ENCODE measurements at places on chromosomes 12 and 14. TPM values are rescaled to one million over a fixed set of nuclear protein-coding genes. Genes with fewer than 3 reads are reported as not detected.

Gene NOVA1
- polyA plus RNA-seq = 21.7 TPM

Gene HOXC6
- polyA plus RNA-seq = 49.8 TPM

Gene KRT2
- polyA plus RNA-seq = not detected

Gene HPD
- 3.5 TPM for polyA plus RNA-seq

Gene ENDOU
- 0.46 TPM for polyA plus RNA-seq

Gene FOXM1
- 35.9 TPM for polyA plus RNA-seq

Gene CCDC184
- polyA plus RNA-seq = 0.81 TPM

Gene CLEC14A
- polyA plus RNA-seq = 20.6 TPM

Gene STAC3
- 7.9 TPM for polyA plus RNA-seq

Gene EML1
- 36.1 TPM for polyA plus RNA-seq

DNA sequence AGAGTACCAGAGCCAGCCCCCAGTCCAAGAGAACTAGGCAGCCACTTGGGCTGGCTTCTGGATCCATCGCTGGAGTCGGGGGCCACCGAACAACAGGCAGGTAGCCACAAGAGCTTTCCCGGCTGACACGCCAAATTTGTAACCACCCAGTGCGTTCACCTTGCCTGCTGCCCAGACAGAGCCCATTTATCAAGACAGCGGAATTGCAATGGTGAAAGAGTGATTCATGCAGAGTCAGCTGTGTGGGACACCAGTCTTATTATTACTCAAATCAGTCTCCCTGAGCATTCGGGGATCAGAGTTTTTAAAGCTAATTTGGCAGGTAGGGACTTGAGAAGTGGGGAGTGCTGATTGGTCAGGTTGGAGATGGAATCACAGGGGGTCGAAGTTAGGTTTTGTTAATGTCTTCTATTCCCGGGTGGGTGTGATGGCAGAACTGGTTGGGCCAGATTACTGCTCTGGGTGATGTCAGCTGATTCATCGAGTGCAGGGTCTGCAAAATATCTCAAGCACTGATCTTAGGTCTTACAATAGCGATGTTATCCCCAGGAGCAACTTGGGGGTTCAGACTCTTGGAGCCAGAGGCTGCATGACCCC, 64.3 kb downstream of the PDE6H start:
- DNase-seq = no peak

DNA sequence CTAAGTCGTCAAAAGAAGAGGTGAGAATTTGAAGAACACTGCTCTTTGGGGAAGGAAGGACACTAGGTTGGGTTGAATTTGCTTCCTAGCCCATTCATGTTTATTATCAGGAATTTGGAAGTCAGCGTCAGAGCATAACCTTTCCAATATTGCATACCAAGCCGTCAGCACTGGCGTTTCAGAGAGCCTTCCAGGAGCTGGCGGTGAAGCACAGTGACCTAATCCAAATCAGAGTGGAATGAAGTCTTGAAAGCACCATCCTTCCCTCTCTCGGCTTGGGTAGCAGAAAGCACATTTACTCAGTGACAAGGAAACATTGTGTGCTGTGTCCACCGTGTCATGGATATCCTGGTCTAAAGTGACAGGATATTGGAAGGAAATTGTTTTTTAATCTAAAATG, 240.3 kb upstream of the PELI2 start:
- DNase-seq = no peak

DNA sequence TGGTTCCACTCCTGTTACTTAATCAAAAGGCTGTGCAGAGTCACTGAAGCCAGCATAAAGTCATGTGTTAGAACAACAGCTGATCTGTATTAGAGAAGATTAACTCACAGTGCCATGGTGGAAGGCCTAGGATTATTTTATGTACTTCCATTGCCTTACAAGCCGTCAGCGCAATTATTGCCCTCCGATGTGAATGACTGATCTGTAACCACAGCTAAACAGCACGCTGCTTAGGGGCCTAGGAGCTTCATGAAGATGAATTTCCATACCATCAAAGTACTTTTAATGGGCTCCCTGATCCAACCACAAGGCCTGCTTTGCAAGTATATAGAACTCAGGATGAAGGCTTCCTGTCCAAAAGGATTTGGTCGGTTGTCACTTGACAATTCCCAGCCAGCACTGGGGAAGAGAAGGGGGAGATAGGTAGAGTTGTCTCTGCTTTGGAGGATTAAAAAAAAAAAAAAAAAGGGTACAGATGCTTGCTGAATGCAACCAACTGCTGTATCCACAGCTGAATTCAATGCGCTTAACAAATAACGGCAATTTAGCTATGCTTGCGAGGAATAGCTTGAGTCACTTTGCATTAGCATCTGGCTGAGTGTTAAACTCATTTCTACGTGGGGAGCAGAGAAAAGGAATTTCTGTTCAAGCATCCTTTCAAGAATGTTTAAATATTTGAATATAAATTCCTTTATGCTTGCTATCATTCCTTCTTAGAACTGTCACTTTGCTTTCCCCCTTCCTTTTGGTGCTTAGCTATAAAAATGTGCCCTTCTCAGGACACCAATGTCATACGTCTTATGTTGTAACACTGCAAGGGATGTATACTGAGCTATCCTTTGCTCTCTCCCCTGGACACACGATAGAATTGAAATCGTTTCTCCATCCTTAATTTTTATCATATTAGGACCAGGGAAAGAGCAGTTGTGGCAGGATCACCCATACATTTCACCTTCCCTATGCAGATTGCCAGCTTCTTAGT, 387.8 kb downstream of the SOX5 start:
- no peak for DNase-seq

GRCh38 chr12:20030826-20031225, 337.5 kb upstream of the PDE3A start:
- DNase-seq = no peak

DNA sequence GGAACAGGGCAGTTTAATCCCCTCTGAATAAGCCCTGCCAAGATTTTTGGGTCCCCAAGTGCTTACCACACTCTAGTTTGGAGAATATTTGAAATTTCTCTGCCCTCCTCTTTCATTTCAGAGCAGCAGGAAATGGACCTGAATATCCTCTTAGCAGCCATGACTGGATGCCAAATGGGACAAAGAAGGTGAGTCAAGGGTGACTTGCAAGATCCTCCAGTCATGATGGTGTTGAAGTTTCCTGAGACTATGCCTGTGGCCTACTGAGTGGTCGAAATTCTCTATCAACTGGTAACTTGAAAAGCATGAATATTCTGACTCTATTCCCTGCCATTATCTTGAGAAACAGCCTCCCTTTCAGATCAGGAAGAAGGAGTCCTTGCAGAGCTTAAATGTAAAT, 1674.7 kb upstream of the SEL1L start:
- no peak for DNase-seq

DNA sequence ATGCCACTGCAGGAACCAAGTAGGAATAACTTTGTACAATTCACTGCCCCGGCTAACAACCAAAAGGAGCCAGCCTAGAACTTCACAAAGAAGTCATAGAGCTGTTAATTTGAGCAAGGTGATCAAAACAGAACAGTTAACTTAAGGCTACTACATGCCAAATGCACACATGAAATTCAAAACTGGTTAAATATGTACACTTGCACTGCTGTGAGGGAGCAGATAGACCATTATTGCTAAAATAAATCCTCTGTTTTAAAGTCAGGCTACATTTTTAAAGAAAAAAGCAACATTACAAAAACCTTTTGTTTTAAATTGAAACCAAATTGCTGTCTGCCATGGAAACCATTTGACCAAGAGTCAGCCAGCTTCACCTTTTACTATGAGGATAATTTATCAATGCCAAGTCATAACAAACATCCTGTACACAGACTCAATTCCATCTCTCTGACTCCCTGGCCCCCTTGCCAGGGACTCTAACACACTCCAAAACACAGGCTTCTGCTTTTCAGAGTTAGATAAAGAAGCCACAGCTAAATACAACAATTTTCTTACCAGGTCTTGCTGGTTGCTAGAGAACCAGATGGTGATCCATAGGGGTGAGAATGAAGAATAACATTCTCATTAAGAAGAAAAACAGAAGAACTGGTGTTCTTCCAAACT, 84.0 kb downstream of the LRP6 start:
- DNase-seq = no peak

GRCh38 chr14:69559581-69560011, 15.1 kb downstream of the CCDC177 start:
- DNase-seq = no peak

DNA sequence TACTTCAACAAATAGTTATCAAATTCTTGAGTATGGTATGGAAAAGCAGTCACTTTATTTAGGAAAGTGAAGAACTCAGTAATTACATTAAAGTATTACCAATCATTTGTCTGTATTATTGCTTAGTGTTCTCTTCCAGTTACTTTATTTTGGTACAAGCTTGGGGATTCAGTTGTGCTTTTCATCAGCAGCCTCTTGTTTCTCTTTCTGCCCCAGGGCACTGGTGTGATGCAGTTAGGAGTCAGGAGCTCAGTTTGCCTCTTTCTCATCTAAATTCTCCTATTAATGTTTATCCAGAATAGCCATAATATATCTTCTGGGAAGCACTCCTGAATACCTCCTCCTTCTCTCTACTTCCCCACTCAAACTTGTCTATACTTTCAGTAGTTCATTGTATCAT, 25.7 kb downstream of the PMCH start:
- DNase-seq = no peak

GRCh38 chr14:28059254-28059653, 707.3 kb upstream of the FOXG1 start:
- no peak for DNase-seq

- no peak for DNase-seq
Measured at GRCh38 chr14:54845641-54846040, 57.0 kb downstream of the GCH1 start.

DNA sequence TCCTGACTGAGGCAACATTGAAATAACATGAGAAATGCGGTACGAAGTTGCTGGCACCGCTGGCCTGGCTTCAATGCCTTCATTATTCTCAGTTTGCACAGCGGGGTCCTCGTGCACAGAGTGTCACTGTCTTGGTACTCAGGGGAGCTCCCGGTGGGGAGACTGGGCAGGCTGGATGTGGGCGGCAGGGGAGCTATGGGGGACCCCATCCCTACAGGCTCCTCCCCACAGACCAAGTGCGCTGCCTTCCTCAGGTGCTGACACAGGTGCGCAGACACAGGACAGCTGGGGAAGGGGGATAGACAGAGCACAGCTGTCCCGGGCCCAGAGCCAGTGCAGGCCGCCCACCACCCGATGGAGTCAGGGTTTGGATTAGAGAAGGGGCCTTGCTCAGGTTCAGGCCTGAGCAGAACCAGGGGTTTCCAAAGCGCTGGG, 270.1 kb downstream of the ADGRD1 start:
- DNase-seq = no peak

GRCh38 chr14:74647678-74648461, 35.8 kb upstream of the LTBP2 start:
- DNase-seq = no peak

- DNase-seq = no peak
Measured at GRCh38 chr12:12010277-12011039, 60.3 kb upstream of the BCL2L14 start.

DNA sequence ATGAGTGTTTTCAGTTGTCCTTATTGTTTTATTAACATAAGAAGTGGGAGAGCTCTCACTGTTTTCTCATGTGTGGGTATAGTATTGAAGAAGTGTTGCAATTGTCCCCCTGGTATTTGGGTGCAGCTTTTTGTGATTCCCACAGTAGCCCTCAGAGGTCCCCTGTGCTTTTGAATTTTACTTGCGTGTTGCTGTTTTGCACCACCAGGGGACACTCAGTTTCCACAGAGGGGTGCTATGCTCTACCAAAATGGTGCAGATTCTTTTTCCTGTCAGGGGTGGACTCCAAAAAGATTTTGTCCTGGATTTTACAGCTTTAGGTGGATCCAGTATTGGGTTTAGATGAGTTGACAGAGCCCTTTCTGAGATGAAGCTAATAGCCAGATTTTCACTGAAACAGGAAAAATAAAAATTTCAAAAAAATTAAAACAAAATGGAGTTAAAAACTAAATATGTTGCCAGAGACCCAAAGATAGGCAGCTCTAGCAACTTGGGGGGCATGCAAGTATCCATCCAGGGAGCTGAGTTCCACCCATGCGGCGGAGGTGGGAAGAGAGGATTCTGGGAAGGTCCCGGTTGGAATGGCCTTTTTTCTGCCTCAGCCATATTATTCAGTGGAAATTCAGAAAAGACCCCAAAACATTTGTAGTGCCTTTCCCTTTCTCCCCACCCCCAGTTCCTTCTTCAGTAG, 50.2 kb downstream of the TTLL5 start:
- DNase-seq = no peak

GRCh38 chr12:91127751-91128150, 16.5 kb upstream of the LUM start:
- no peak for DNase-seq

- no peak for DNase-seq
Measured at GRCh38 chr12:76025601-76026575, 5.7 kb downstream of the PHLDA1 start.

DNA sequence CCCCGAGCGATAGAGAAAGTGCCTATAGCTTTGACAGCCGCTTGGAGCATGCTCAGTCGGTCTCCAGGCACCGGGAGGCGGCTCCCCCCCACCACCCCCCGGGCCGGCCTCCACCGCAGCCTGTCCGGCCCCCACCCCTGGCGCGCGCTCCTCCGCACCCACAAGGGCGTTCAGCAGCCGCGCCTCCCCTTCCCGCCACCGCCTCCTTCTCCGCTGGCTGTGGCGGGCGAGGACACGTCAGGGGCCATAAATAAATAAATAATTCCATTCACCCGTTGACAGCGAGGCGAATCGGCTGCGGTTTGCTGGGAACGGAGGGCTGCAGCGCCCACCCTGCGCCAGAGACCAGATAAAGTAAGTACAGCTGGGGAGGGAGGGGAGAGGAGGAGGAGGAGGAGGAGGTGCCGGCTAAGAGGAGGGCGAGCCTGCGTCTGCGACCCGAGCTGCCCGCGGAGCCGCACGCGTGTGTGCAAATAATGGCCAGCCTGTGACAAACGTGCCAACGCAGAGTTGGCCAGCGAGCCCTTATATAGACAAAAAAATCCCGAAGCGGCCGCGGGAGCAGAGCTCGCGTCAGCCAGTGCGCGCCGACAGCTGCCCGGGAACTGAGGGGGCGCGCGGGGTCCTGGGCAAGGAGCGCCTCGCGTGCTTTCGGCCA, at the start of gene SLC16A7:
Gene SLC16A7, plus strand, starts transcription at position 147 of the 658 bp plus-strand sequence. CDS start 108,773 bp downstream, outside the sequence.
- DNase-seq = peak; percentile 76

DNA sequence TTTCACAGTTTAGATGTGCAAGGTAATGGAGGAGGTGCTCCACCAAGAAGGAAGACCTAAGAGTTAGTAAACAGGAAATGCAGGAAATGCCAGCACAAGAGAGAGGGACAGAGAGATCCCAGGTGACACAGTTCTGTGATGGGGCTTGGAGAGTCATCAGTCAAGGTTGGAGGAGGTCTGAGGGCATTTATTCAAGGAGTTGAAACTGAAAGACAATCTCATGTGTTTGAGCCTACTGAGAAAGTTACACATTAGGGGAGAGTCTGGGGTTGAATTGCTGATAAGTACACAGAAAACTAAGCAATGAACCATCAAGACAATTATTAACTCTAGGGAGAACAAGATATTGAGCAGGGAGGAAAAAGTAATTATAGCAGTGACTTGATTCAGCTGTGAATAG, 138.5 kb downstream of the ANO6 start:
- no peak for DNase-seq

- no peak for DNase-seq
Measured at GRCh38 chr12:38465020-38465419, 148.4 kb downstream of the ALG10B start.

- no peak for DNase-seq
Measured at GRCh38 chr12:114229150-114229549, 176.8 kb downstream of the TBX5 start.

GRCh38 chr12:2925322-2925995, 33.7 kb upstream of the TEAD4 start:
- DNase-seq = no peak

GRCh38 chr12:50088577-50089335, 3.6 kb downstream of the SMARCD1 start:
- DNase-seq = no peak

Measured in left renal cortex interstitium (tissue), 4 donors.